Activated CD4-positive, alpha-beta T cell treated with anti-CD3 and anti-CD28 coated beads, Interleukin-2, amount 50 U/mL, for 4 hours (primary cell): ENCODE measurements at places on chromosomes 3 and 15.

- DNase-seq, result no peak
Observed at GRCh38 chr3:20073683-20074082, 33.4 kb downstream of the KAT2B start.

GRCh38 chr15:78619022-78619950, 1.5 kb downstream of the CHRNA3 start:
- DNase-seq, result no peak

- no peak for DNase-seq
Observed at GRCh38 chr3:111751961-111752360, 107.1 kb upstream of the PHLDB2 start.

GRCh38 chr15:40407330-40407990, 1.9 kb downstream of the IVD start:
- DNase-seq, result no peak

DNA sequence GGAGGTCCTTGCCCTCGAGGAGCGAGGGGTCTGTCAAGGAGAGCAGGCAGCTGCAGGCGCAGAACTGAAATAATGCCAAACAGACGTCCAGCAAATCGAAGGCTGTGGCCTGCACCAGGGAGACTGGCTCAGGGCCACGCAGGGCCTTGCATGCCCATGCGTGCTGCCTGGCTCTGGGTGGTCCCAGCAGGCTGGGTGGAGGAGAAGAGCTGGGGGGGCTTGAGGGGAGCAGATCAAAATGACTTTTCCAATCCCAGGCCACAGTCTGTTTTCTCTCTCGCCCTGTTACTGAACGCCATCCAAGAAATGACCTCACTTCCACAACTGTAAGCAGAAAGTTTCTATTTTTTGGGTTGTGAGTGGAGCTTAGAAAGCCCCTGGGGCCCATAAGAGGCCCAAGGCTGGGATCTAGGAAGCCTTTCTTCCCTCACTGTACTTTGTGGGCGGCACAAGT, 96.9 kb upstream of the RPL32 start:
- DNase-seq, result no peak

GRCh38 chr3:174973465-174973864, 114.3 kb downstream of the NAALADL2 start:
- DNase-seq, result no peak

GRCh38 chr3:190224863-190225692, 97.2 kb downstream of the CLDN1 start:
- no peak for DNase-seq

GRCh38 chr3:167116120-167116922, 263.8 kb downstream of the ZBBX start:
- DNase-seq, result no peak

DNA sequence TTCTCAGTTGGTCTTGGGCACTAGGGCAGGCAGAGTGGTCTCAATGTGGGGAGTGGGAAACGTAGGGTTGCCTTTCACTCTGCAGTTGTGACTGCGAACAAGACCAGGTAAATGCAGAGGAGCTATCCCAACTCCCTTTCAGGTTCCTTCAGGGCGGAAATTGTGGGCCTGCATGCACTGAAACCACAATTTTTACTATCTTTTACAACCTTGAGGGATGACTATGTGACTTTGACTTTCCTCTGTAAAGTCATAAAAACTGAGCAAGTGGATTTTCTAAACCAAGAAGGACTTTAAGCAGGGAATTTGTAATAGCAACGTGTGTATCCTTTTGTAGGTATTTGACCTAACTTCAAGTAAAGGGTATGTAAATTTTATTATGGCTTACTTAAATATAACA, 171.4 kb upstream of the CADPS start:
- DNase-seq, result no peak

GRCh38 chr15:88391700-88392099, 75.5 kb downstream of the MRPL46 start:
- DNase-seq, result no peak

DNA sequence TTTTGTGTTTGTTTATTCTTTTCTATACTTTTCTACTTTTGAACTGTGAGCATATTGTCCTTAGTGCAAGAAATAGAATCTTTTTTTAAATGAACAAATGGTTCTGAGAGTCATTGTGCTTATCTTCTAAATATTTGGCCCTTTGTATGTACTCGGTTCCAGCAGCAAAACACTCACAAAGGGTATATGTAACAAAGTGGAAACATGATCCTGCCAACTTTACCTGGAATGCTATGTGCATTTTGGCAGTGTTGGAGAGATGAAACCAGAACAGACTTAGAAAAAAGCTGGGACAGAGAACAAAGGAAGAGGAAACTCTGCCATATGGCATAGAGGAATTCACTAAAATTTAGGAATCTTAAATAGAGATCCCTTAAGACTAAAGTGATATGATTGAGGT, 150.1 kb downstream of the FGF12 start:
- DNase-seq, result no peak

- no peak for DNase-seq
Observed at GRCh38 chr3:109050591-109051167, 67.3 kb downstream of the MORC1 start.

GRCh38 chr15:42456971-42457370, 34.0 kb downstream of the ZNF106 start:
- DNase-seq, result no peak

DNA sequence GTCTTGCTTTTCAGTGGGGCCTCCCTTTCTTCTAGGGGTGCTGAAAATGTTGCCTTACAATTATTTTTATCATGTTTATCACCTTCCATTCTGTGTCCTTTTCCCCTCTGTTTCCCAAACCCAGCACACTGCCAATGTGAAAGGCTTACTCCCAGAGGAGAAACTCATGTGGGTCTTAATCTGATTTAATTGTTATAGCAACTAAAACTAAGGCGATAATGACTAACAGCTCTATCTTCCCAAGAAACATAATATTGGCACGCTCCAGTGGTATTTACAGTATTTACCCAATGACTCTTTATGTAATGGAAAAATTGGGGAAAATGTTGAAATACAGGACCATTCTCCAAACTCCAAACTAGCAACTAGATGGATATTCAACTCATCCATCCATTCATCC, 58.4 kb downstream of the MESD start:
- DNase-seq, result no peak

DNA sequence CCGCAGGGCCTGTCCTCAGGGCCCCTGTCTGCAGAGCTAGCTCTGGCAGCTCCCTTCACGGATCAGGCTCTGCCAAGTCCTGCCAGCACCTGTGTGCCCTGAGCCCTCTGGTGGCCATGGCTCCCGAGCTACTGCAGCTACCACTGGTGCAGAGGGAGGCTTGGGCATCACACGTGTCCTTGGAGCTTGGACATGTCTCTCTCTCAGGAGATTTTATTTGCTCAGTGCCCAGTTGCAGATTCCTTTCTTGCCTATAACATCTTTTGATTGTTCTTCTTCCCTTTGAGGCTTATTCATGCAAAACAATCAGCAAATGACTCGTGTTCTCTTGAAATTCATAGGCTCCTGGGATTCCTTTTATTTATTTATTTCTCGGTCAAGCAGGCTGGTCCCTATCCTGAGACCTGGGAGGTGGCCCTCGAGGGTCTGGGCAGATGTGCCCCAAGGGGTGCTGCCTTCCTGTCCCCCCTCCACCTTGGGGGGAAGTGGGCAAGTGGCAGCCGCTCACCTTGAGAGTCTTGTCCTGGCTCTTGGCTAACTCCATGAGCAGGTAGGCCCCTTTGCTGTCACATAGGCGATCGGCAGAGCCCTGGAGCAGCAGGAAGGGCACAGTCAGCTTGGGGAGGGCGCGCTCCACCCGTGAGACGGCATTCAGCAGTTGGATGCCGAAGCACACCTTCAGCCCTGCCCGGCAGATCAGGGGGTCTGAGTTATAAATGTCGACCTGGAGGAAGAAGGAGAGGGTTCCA, 21.9 kb downstream of the ABTB1 start:
- peak; percentile 30 for DNase-seq

- no peak for DNase-seq
Observed at GRCh38 chr3:45267097-45267496, 41.0 kb upstream of the TMEM158 start.

GRCh38 chr3:117633207-117633606, 923.6 kb downstream of the TUSC7 start:
- no peak for DNase-seq

GRCh38 chr3:118476885-118477618, 557.6 kb downstream of the IGSF11 start:
- no peak for DNase-seq

DNA sequence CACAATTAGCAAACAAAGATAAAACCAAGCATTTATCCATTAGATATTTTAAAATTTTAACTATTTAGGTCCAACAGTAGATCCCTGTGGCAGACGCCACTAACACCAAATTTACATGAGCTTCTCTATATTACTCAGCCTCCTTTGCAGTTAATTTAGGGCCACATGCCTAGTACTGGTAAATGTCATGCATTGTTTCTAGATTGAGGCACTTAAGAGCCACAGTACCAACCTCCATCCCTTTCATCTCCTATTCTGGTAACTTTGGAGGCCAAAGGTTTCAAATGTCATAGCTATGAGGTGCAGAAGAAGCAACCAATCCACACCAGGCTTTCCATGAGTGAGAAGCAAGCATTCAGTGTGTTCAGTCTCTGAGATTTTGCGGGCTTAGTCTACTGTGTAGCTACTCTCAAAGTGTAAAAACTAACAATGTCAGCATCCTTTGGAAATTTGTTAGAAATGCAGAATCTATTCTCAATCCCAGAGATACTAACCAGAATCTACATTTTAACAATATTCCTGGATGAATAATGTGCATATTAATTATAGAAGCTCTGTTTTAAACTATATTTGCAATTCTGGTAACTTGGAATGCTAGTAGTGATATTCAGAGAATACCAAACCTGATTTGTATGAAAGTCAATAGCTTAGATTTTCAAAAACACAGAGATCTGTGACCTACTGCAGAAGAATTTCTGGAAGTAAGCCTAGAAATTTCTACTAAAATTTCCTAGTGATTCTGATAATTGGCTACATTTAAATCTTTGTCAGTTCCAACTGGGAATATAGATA, 206.3 kb upstream of the CD96 start:
- no peak for DNase-seq

DNA sequence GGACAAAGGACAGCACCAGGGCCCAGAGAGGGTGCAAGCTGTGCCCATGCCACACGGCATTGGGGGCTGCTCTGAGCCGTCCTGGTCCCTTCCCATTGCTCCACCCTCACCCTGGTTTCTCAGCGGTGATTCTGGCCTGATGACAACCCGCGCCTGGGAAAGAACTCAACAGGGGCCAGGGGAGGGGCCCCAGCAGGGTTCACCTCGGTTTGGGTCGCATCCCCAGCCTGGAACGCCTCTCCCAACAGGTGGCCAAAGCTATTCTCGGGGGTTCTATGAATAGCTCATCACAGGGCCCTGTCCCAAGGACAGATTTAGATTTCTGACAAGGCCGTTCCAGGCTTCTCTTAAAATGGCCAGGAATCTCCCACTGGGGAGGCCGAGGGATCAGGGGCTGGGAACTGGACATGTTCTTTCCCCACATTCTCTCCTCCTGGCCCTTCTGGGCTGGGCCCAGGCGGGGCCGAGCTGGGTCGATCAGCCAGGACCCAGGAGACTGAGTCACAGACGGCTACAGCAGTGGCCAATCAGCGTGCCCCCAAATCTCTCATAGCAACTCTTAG, 17.9 kb downstream of the GRIP2 start:
- no peak for DNase-seq

GRCh38 chr3:127405791-127406190, 117.9 kb upstream of the PRR20G start:
- no peak for DNase-seq

GRCh38 chr3:28903171-28903601, 377.7 kb upstream of the RBMS3 start:
- no peak for DNase-seq

DNA sequence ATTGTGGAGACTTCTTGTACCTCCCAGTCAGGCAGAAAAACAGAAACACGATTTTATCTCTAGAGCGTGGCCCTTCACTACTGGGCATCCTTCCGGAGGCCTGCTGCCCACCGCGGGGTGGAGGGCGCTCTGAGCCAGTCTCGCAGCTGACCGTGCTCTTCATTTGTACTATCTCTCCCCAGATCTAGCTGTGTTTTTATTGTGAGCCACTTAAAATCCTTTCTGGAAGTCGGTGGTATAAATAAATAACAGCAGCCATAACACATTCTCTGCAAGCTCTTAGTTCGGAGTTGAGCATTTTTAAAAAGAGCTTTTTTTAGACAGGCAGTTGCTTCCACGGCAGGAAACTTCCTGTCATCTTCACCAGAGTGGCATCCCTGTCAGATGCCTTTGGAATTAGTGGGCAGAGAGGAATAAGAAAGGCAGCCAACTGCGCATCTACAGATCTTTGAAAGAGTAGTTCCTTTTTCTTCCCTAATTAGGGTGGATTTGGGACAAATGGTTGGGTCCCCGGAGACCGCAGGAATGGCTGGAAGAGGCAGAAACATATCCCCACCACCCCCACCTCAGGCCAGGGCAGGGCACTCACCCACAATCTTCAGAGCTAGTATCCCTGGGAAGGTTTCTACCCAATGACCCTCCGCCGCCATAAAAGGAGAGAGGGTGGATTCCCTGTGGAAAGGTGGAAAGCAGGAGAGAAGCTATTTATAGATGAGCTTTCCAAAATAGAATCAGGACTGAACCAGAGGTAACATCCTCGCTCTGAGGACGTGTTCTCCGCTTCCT, 91.1 kb downstream of the TOP2B start:
- DNase-seq, result no peak
